ENCODE measurements at places on chromosomes 2 and 18.

DNA sequence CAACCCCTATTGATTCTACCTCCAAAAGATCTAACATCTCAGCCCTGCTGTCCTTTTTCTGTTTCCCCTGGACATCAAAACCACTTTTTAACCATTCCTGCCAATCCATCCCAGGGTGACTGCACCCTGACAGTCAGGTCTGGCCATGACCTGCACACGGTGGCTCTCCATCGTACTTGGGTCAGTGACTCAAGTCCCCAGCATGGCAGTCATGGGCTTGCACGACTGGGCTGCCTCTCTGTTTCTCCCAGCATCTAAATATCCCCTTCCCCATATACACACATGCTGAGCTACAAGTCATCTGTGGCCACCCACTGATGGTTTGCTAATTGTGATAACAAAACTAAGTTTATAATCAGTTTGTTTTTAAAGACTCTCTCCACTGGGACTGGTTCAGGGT is 6.6 kb downstream of the NCK2 start:
- DNase-seq: no peak

DNA sequence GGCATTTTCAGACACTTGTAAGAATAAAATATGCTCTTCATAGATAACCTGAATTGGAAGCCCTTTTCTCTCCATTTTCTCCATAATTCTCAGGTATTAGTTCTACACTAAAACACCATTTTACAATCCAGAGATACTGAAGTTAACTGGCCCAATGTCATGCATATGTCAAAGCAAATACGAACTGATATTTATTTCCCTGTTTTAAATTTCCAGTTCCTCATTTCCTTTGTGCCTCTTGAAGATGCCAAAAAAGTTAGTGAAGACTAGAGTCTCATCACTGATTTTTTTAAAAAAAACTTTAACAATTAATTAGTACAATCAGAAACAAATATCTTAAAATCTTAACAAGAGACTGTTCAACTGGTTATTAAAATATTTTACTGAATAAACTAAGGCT is 52.8 kb upstream of the ITGB6 start:
- DNase-seq: no peak

GRCh38 chr2:190792956-190793888 is 87.4 kb upstream of the GLS start:
- DNase-seq: no peak

- DNase-seq: no peak
Observed at GRCh38 chr2:230434677-230435324, 18.8 kb downstream of the SP100 start.

DNA sequence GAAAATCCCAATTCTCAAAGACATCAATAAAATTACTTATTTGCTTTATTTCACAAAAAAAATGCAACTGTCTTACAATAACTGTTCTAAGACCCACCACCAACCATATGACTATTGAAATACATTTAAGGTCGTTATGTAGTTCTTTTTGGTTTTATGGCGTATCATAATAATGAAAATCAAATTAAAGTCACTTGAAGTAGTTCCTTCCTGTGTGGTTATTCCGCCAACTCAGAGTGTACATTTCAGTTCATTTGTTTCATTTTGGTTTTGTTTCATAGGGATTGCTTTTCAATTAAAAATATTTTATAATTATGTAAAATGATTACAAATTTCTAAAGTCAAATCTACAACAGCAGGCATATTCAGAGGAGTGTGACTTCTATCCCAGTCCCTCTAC is 45.9 kb upstream of the AAK1 start:
- DNase-seq: no peak

- no peak for DNase-seq
Observed at GRCh38 chr2:70639841-70640436, 86.3 kb upstream of the TGFA start.

DNA sequence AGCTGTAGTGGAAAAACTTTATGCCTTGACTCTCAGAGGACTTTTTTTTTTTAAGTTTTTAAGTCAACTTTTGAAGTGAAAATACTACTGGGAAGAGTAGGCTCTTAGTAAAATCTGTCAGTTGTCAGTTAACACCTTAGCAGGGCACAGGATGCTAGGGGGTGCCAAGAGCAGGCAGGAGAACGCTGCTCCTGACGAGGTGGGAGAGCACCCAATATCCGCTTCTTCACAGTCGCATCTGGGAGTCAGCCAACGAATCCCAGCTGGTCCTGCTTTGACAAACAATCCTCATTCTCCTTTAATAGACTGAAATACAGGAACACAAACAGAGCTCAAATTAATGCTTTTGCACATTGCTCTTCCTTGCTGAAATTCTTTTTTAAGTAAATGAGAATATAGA is 709.5 kb upstream of the ACVR2A start:
- no peak for DNase-seq

- no peak for DNase-seq
Observed at GRCh38 chr2:203880557-203881125, 13.1 kb downstream of the CTLA4 start.

GRCh38 chr18:11052800-11053199 is 96.6 kb downstream of the PIEZO2 start:
- DNase-seq: no peak

- no peak for DNase-seq
Observed at GRCh38 chr2:235002198-235003095, 50.6 kb downstream of the SH3BP4 start.

DNA sequence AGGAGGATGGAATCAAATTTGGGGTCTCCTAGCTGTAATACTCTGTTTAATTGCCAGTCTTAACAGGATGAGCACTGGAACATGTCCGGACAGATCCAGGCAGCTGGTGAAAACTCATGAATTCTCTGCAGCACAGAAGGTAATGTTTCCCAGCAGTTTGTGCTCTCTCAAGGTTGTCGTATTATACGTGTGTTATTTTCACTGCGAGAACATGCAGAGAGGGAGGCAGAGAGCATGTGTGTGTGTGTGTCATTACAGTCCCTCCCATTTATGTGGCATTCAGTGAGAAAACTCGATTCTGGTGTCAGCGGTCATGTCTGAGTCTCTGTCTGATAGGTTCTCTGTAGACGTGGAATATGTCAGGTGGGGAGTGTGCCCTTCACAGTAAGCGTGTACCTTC is 150.2 kb upstream of the POU3F3 start:
- no peak for DNase-seq

All from retina (tissue), 1 donor.